ENCODE measurements at places on chromosomes 16 and 17.
A peak's percentile ranks its signal among the peaks of the same experiment; 100 is the strongest.

DNA sequence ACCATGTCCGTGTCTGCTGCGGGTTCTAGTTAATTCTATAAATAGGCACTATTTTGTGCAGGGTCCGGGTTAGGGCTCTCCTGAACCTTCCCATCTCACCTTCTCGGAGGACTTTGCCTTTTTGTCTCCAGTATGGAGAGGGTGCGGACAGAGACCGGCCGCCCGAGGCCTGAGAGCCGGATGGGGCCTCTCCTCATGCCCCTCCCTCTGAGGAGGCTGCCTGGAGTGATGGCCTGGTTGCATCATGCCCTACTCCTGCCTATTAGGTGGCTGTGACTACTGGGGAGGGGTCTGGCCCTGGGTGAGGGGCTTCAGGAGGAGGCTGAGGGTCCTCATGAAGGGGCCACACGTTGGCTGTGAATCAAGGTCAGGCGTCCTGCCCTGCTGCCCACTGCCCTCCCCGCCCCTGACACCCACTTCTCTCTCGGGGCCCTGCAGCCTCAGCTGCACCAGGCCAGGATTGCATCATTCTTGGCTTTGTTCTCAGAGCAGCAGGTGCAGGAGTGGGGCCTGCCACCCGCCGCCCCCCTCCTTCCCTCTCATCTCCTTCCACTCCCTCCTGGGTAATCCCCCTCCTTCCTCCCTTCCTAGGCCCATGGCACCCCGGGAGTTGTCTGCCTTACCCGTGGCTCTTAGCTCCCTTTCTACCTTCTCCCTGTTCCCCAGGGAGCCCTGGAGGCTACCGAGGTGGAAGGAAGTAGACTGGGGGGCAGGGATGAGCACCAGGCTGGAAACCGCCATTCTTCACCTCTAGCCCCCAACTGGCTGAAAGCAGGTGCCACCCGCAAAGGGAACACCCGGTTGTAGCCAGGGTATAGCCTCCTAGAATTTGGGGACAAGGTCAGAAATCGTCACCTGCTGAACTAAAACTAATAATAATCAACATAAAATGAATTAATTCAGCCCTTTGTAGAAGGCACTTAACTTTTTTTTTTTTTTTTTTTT is 12.7 kb upstream of the ARHGAP23 start:
- DNase-seq, result peak; percentile 85

- no peak for DNase-seq
Measured at GRCh38 chr16:23539984-23540816, 16.9 kb downstream of the EARS2 start.

- peak; percentile 93 for DNase-seq
Measured at GRCh38 chr17:15260376-15261257, 4.5 kb downstream of the PMP22 start.

DNA sequence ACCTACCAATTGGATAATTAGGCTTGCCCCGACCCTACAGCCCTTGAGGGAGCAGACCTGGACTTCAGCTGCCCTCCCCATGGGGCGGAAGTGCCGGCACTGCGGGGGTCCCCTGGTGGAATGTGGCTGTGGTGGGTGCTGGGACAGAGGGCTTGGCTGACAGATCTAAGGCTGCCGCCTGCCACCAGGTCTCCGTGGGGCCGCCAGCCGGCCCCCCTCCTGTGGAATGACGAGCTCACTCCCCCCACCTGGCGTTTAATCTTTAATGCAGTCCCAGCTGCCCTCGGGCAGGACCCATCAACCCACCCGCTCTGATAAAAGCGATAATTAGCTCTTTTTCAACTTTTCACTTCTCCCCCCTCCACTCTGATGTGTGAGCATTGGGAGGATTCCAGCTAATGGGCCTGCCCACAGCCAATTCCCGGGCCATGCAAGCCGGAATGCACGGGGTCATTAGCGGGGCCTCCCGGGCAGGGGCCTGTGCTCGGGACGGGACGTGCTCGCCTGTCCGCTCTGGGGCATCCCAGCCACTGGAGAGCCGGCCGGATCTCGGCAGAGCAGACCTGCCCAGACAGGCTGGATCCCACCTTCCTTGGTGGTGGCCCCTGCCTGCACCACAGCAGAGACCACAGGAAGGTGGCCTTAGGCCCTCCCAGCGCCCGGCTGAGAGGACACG is 28.3 kb upstream of the GOSR2 start:
- no peak for DNase-seq

DNA sequence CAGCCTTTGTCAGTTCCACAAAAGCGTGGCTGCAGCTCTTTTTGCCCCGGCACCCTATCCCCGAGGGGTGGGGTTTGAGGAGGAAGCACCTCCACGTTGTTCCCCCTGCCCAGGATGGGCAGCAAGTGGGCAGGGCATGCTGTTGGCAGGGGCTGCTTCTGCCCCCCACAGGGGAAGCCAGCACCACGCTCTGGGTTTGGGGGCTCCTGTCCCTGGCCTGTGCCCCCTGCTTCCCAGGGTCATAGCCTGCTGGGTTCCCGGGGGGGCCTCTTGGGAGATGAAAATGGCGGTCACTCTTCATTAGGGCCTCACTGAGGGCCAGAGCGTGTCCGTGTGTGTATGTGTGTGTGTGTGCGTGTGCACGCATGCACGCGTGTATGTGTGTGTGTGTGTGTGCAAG is 22.8 kb downstream of the LASP1 start:
- no peak for DNase-seq

GRCh38 chr17:45171338-45172231 is 9.9 kb downstream of the HEXIM2 start:
- DNase-seq, result peak; percentile 62

DNA sequence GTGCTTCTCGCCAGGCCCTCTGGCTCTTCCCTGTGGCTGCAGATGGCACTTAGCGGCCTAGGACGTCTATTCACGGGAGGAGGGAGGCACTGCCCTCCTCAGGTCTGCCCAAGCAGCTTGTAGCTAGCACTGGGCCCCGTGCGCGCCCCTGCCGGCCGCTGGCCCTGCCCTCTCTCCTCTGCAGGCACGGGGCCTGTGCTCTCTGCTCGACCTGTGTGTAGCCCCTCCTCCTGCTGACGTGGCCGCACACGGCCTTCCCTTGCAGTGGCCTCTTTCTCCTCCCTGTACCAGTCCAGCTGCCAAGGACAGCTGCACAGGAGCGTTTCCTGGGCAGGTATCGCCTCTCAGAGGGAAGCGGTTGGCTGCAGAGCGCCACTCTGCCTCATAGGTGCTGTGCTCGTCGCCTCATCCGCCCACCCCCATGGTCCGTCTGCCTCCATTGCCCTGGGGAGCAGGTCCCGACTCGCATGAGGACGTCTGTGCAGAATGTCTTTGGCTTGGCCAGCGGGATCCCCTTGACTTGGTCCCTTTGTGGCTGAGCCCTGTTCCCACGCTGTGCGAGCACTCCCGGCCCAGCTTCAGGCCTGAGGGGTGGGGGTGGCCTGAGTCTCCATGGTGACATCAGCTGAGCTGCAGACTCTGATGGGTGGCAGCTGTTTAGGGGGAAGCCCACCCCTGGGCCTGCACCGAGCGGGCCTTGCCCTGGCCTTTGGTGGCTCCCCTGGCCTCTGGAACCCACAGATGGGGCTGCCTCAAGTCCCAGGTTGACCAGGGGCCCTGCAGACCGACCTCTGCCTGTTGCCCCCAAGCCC is 34.6 kb downstream of the TSC2 start:
- no peak for DNase-seq

DNA sequence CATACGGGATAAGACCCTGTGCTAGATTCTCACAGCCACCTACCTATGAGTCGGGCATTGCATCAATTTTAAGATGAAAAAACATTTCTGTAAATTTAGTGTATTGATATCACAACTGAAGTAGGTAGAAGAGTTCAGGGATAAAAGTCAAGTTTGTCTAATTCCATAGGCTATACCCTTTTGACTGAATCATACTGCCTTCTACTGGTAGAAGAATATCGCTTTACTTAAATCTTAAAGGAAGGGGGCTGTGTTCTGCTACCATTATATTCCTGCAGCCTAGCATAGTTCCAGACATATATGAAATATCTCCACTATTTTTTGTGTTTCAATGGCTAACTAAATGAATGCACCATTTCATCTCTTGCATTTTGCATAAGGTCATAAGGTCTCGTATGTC is 1128.6 kb downstream of the CDH8 start:
- peak; percentile 4 for DNase-seq

Measured in GM03348 (cell line).